ENCODE measurements at places on chromosomes 4 and X.
A peak's percentile ranks its signal among the peaks of the same experiment; 100 is the strongest.

DNA sequence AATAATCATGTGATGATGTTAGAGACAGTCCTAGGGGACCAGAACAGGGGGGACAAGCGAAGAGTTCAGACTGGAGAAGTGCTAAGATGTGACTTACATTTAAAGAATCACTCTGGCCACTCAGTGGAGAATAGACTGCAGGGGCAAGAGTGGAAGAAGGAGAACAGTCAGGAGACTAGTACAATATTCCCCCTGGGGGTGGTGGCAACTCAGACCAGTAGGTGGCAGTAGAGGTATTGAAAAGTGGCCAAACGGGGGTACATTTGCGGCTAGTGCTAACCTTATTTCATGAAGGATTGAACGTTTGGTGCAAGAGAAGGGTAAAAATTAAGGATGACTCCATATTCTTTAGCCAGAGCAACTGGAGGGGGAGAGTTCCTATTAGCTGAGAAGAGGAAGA is 2.7 kb upstream of the BMX start:
- peak; percentile 28 for DNase-seq

DNA sequence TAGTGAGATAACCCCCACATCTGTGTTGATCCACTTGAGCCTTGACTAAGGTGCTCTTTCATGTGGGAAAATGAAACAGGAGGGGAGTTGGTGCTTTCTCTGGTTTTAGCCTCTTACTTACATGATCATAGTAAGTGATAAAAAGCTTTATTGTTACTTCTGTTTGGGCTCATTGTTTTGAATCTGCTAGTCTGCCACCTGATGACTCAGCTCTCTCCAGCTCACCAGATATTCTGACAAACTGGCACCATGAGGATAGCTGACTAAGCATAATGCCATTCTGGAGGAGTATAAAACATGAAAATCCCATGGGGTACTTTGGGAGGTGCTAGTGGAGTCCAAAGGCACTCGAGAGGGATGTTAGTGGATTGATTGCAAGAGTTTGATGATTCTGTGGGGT is 824.0 kb downstream of the RAPGEF2 start:
- DNase-seq, result no peak

GRCh38 chr4:180798036-180798577 is 1445.1 kb upstream of the TENM3 start:
- DNase-seq, result no peak

DNA sequence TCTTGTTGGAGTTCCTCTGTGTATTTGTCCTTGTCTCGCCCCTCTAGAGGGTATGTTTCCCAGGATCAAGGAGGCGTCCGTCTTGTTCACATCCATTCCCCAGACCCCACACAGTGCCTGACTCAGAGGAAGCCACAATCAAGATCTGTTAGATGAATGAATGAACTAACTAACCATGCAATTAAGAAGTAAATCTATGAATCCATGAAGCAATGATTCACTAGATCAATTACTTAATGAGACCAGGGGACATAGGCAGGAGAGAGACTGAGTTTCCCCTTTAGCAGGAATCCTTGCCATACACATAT is 11.9 kb downstream of the BLOC1S4 start:
- no peak for DNase-seq

DNA sequence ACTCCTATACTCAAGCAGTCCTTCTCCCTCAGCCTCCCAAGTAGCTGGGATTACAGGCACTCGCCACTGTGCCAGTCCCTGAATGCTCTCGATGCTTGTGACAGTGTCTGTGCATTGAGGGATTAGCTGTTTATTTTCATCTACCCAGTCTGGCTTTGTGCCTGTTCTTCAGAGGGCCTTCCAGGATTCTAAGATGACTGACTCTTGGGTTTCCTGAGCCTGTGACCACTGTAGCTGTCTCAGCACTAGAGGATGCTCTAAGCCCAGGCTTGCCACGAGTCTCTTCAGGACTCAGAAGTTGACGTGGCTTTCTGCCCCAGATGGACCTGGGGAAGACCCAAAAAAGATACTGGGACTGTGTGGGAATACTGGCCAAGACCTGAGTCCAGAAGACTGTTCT is 201.4 kb downstream of the ARHGAP10 start:
- DNase-seq, result no peak

DNA sequence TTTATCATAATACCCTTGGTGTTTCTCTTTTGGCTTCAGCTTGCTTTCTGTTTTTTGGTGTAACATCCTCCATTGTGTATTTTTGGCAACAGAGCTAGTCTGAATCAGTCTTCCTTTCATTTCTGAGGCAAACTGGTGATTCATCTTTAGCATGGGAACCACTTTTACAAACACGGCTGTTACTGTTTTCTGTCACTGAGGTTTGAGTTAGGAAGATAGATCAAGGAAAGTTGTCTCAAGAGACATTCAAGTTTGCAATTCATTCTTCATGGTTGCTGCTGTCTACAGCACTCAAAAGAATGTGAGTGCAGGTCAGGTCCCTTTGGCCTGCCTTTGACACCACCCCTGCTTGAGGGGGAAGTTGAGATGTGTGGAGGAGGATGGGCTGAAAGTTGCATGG is 36.3 kb downstream of the IL21 start:
- DNase-seq, result no peak

DNA sequence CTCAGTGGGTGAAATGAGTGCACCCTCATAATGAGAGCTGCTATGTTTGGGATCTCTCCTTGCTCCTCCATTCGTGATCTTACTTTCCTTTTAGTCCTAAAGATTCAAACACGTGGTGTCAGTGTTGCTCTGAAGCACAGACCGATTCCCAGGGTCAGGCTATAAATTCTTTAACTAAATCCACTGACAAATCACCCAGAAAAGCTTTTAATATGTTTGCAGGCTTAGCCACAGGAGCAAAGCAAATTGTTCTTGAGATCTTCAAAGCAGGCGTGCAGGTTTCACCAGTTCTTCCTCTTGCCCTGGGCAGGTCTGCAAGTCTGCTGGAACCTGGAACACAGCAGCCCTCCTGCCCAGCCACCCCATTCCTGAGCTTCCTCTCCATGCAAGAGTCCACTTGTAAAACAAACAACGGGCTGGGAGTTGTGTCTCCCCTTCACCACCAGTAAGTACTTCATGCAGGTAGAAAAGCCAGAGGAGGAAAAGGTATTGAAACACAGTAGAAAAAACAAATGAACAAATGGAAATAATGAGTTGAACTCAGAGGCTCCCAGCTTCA is 70.1 kb upstream of the ENPP6 start:
- peak; percentile 30 for DNase-seq

DNA sequence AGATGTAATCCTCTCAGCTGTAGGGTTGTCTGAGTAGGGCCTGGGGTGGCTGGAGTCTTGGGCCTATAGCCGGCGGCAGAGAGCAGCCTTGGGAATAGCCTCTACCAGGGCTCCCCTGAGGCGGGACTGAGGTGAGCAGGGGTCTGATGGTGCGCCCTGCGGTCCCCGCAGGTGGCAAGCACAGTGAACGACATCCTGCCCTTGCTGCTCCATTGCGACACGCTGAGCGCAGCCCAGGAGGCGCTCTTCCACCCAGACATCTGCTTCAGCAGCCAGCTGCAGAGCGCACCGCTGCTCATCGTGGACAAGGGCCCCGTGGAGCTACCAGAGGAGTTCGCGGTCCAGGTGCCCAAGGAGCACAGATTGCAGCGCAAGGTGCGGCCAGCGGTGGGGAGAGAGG is 317.0 kb downstream of the ADGRL3 start:
- no peak for DNase-seq

DNA sequence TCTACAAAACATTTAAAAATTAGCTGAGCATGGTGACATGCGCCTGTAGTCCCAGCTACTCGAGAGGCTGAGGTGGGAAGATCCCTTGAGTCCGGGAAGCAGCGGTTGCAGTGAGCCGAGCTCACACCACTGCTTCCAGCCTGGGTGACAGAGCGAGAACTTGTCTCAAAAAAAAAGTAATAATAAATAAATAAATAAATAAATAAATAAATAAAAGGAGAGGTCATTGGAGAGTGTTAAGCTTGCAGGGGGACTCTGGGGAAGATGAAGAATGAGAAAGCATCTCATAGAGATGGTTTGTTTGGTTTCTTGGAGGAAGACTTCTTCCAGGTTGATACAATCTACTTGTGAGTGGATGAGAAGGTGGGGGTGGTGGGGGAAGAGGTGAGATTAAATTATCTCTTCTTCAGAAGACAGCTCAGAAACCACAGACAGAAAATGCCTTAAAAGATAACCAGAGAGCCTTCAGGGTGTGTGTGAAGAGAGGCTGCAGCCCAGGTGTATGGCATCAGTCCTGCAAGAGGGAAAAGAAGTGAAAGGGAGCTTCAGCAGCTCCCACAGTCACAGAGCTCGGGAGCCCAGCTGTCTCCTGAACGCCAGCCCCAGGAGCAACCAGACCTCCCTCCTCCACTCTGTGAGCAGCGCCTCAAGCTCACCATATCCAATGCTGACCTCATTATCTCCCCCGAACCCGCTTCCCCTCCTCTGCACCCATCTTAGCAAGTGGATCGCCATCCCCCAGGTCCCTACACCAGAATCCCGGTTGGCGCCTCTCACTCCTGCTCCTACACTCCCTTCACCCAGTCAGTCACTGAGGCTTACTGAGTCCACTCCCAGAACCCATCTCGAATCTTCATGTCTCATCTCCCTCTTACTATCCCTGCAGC is 48.2 kb downstream of the RBM47 start:
- DNase-seq, result no peak

DNA sequence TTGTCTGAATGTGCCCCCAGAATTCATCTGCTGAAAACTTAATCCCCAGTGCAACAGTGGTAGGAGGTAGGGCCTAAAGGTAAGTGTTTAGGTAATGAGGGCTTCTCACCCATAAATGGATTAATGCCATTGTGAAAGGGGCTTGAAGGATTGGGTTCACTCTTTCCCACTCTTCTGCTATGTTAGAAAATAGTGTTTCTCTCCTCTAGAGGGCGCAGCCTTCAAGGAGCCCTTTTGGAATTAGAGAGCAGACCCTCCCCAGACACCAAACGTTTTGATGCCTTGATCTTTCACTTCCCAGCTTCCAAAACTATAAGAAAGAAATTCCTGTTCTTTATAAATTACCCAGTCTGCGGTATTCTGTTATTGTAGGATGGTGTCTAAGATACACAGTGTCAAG is 706.4 kb downstream of the SMARCA1 start:
- DNase-seq, result no peak

- DNase-seq, result no peak
Measured at GRCh38 chr4:98557194-98557892, 101.1 kb downstream of the TSPAN5 start.

GRCh38 chr4:136687118-136687517 is 845.2 kb downstream of the PCDH18 start:
- DNase-seq, result no peak

DNA sequence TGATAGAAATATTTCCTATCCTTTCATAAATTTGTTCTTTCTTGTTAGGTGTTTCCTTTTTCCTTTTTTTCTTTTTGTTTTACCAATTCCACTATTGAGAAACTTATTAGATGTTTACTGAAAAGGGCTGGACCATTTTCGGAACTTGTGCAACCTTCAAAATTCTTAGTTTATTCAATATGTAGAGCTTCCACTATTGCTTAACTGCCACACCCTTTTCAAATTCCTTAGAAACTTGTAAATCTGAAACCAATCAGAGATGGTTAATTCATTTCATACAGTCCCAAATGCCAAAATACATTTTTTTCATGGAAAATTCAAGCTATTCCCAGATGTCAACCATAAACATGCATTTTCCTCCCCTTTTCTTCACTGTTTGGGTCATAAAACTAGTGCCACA is 66.1 kb upstream of the SLC39A8 start:
- no peak for DNase-seq

DNA sequence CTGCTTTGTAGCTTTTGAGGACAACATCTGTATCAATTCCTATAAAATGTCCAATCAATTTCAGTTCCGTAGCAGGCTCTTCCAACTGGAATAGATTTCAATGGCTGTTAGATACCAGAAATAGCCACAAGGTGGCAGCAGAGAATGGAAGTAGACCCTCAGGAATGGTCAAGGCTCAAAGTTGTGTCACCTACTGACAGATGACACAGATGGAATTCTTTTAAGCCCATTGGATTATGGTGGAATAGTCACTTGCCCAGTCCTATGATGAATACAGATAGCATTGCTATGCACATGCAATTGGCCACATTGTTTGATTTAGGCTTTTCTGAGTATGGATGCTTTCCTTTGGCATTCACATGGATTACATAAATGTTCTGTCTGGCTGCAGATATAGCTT is 130.4 kb upstream of the RADX start:
- DNase-seq, result peak; percentile 1

- DNase-seq, result no peak
Measured at GRCh38 chr4:187464573-187464972, 531.0 kb upstream of the ZFP42 start.

GRCh38 chrX:151722241-151722846 is 6.5 kb downstream of the FATE1 start:
- no peak for DNase-seq

DNA sequence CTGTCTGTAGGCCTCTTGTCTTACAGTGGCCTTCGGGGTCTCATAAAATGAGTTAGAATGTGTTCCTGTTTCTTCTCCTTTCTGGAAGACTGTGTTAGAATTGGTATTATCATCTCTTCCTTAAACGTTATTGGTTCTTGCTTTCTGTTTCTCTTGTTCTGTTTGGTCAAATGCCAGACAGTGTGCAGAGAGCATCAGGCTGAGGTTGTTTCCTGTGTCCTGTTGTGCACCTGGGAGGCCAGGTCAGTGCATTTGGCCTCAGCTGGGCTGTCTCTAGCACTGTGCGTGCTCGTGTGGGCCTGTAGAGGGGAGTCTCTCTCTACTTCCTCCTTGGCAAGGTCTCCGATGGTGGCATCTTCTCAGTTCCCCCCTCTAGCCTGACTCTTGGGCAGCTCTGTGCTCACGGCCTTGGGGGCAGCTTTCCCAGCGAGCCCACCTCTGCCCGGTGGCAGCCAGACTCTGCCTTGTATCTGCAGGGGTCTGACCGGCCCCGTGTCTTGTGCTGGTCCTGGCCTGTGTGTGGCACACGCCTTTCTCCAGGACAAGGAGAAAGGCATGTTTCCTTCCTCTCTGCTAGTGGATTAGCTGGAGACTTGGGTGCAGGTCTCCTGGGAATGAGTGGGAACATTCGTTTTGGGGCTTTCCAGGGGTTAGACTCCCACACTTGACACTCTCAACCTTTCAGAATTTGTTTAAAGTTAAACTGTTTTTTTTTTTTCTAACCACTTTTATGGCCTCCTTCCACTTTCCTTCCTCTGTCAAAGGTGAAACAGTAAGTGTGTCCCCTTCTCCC is 62.3 kb downstream of the FAM193A start:
- DNase-seq, result no peak

- DNase-seq, result no peak
Measured at GRCh38 chr4:136731025-136731424, 801.3 kb downstream of the PCDH18 start.

DNA sequence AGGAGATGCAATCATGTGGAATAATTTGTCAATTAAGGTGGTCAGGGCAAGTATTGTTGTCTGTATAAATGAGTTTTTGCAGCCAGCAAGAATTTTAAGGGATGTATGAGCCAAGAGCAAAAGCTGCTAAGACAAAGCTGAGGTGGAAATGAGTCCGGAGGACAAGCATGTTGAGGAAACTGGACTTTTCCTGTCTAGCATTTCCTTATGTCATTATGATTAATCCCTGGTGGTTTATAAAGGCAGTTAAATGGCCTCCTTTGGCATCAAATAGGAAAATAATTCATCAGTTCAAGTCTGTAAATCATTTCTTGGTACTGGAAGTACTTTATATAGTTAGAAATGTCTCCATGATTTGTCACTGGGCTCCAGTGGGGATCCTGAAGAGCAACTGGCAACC is 61.6 kb upstream of the TEX13A start:
- DNase-seq, result no peak

Measured in NCI-H1048 (cell line).